ENCODE measurements at places on chromosomes 4 and X.

- DNase-seq: no peak
Observed at GRCh38 chr4:187184508-187184907, 460.9 kb upstream of the FAT1 start.

- DNase-seq: no peak
Observed at GRCh38 chr4:168884251-168885124, 125.6 kb downstream of the CBR4 start.

GRCh38 chr4:72569719-72570235 is 756 bp upstream of the ADAMTS3 start:
- peak; percentile 2 for DNase-seq

GRCh38 chrX:105282077-105282476 is 61.6 kb upstream of the TEX13A start:
- no peak for DNase-seq

DNA sequence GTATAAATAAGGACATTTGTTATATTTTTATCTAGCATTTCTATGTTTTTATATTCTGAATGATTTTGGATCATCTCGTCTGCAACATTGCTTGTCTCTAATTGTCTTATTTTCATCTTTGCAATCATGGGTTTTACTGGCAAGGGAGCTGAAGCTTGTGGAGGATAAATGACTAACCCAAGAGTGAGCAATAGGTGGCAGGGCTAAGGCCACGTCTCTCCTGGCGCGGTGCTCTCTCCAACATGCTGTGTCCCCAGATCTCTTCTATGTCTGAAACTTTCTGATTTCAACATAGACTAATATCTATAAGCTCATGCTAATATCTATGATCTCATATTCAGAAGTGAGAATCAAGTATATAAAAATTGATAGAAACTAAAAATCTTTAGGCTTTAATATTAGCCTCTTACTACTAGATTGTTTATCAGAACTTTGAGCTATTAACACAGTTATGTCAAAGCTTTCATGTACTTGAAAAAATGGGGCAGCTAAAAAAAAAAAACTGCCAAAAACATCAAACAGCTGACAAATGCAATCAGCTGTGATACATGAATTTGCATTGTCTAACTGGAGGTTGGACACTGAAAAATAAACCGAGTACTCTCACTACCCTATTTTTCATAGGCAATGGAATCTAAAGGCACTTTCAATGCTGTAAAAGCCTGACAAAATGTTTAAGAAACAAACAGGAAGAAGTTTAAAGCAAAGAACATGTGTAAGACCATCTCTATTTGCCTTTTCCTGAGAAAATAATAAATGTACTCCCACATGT is 169.2 kb downstream of the TMA16 start:
- DNase-seq: no peak

DNA sequence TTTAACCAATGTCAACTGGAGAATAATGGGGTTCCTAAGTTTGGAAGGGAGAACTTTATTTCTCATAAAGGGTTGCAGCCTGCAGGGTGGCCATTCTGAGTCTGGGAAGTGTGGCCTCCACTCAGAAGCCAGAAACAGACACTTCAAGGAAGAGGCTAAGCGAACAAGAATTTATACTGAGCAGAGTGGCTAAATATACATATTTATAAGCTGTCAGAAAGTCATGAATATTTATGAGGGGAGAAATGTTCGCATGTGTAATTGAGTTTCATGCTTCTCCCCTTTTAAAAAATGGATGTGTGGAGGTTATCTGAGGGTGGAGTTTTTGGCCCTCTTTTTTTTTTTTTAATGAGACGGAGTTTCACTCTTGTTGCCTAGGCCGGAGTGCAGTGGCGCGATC is 78.1 kb upstream of the PLAC8 start:
- DNase-seq: no peak

- DNase-seq: peak; percentile 5
Observed at GRCh38 chrX:53356186-53356585, 66.3 kb downstream of the SMC1A start.

GRCh38 chrX:119004920-119005524 is 30.6 kb downstream of the LONRF3 start:
- DNase-seq: peak; percentile 57

DNA sequence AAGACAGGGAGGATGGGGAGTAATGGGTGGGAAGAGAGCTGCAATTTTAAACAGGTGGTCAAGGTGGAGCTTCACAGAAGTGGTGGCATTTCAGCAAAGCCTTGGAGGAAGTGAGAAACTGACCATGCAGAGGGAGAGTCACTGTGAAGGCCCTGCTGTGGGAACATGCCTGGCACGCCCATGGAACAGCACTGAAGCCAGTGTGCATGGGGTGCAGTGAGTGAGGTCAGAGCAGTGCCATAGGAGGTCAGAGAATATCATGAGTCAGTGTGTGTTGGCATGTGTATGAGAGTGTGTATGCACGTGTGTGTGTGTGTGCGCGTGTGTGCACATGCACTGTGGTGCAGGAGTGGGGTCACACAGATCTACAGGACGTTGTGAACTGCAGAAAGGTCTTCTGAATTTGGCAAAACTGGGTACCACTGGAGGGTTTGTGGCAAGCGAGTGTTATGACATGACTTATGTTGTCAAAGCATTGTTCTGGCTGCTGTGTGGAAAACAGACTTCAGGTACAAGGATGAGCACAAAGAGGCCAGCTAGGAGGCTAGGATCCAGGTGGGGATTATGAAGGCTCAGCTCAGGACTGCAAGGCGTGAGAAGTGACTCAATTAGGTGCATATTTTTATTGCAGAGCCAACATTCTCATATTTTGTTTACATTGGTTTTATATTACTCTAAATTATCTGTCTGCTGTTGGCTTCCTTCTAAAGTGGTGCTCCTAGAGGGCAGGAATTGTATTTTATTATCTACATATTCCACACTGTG is 34.0 kb downstream of the ZNF827 start:
- no peak for DNase-seq

Data from cardiac fibroblast (primary cell).